ENCODE measurements at places on chromosomes 4 and X.

- no peak for DNase-seq
These were observed 2.4 kb upstream of the PKD2 start for GRCh38 chr4:88005076-88005475.

DNA sequence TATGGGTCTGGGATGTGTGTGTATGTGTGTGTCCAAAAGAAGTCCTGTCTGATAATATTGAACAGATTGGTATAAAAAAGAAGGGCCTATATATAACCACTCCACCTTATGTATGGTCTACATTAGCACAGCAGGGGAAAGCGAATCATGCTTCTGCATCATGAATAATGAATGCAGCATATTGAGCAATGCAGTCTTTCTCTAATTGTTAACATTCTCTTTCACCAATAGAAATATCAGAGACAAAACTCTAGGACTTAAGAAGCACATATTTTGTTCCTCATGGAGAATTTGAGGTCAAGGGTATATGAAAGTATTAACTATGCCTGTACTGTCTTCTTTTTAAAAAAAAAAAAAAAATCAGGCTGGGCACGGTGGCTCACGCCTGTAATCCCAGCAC, 264.3 kb upstream of the NOCT start:
- DNase-seq: no peak

- no peak for DNase-seq
These were observed 42.4 kb upstream of the CEP135 start for GRCh38 chr4:55906323-55906722.

- DNase-seq: no peak
These were observed 52.4 kb upstream of the TMEM33 start for GRCh38 chr4:41882625-41883347.

DNA sequence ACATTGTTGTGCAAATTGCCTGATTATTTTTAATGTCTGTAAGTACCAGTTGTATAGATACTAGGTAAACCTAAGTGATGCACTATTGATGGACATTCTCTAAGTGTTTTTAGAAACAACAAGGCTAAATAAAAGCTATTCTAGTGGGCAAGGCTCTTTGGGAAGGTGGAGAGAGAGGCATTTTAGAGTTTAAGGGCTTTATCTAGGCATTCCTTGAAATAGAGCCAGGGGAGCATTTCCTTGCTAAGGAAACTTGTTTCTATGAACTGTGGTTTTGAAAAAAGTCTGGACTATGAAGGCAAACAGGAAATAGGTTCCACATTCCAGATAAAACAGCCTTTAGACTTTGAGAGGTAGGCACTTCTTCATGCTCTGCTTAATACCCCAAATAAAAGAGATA, 23.8 kb downstream of the BMX start:
- DNase-seq: no peak

All from cortex of kidney (tissue), 1 donor.